Inflammatory macrophage treated with lipopolysaccharide for 1 hour (primary cell): ENCODE measurements at places on chromosomes 3 and 15.

GRCh38 chr3:45819543-45819942 lies 22.4 kb downstream of the LZTFL1 start:
- DNase-seq = no peak

DNA sequence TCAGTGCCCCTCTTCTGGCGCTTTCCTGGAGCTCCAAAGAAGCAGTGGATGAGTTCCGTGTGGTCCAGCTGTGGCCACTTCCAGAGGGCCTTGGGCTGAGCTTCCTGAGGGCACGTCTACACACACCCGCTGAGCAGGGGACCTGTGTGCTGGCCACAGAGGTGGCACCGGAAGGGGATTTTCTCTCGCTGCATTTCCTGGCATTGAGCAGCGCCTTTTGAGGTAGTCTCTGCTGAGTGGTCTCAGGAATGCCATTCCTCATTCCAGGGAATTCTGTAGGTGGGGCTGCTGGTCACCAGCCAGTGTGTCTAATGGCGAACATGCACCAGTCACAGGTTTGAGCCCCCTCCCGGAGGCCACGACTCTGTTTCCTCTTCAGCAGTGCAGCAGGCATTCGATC lies 48.1 kb downstream of the AMOTL2 start:
- DNase-seq = no peak

- no peak for DNase-seq
Measured at GRCh38 chr15:66862111-66862939, 160.3 kb downstream of the SMAD6 start.

- no peak for DNase-seq
Measured at GRCh38 chr3:137770835-137771399, 6.8 kb downstream of the SOX14 start.

DNA sequence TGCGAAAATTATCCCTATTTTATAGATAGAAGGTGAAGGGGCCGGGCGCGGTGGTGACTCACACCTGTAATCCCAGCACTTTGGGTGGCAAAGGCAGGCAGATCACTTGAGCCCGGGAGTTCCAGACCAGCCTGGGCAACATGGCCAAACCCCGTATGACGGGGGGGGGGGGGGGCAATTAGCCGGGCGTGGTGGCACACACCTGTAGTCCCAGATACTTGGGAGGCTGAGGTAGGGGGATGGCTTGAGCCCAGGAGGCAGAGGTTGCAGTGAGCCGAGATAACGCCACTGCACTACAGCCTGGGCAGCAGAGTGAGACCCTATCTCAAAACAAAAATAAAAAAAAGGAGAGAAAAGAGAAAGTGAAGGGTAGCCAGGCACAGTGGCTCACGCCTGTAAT lies 1.4 kb downstream of the AAGAB start:
- DNase-seq = no peak

GRCh38 chr3:85370341-85370740 lies 411.6 kb downstream of the CADM2 start:
- no peak for DNase-seq
